ENCODE measurements at places on chromosomes 7 and 10.

DNA sequence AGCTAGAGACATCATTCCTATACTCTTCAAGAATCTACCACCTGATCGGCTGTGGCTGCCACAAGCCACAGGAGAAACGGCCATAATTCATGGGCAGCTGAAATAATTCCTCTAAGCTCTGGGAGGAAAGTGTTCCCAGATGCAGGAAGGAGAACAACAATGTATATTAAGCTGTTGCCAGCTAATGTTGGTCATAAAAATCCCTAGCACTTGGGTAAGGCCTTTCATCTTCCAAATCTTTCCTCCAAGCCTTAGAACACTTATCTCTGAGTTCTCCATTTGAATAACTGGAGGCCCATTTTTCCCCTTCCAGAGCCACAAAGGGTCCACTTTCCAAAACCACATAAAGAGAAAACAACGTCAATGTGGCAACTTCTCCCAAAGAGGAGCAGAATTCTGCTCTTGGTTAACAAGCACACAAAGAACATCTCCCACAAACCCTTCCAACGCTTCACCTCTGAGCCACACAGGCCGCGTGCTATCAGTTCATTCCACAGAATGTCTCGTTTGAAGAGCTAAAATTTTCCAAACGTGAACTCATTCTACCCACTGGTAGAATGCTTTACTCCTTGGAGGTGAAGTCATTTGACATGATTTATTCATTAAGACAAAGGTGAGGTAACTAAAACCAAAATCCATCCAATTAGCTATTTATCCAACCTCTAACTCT, 11.2 kb downstream of the KCNMA1 start:
- no peak for DNase-seq

GRCh38 chr7:80182630-80183276, 48.1 kb downstream of the GNAI1 start:
- DNase-seq = peak; percentile 28

DNA sequence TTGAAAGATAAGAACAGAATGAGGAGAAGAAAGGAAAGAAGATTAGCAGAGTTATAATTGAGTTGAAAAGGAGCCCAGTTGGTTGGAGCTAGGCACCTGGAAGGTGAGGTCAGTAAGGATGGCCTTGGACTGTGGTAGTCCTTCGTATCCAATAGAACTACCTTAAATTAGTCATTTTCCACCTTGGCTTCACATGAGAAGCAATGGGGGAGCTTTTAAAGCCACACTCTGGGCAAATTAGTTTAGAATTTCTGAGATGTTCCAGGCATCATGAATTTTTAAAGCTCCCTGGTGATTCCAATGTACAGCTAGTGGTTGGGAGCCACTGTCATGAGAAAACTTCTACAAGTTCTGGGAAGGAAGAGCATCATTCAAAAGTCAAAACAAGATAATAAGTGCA, 27.3 kb upstream of the CYP3A5 start:
- DNase-seq = no peak

DNA sequence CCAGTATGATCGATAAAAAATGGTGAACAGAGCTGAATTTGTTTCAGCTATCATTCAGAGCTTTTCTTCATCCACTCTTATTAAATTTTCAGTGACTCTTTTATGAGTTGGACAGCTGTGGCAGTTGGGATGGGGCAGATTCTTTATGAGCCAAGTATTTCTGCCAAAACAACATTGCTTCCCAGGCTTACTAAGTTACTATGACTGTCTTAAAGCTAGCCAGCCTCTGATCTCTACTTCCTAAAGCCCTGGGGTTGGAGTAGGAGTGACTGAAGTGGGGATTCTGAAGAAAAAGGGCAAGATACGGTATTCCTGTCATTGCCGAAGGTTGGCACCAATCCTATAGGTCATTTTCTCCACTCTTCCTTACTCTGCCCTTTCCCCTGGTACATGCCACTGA, 12.7 kb downstream of the RPP30 start:
- DNase-seq = no peak

DNA sequence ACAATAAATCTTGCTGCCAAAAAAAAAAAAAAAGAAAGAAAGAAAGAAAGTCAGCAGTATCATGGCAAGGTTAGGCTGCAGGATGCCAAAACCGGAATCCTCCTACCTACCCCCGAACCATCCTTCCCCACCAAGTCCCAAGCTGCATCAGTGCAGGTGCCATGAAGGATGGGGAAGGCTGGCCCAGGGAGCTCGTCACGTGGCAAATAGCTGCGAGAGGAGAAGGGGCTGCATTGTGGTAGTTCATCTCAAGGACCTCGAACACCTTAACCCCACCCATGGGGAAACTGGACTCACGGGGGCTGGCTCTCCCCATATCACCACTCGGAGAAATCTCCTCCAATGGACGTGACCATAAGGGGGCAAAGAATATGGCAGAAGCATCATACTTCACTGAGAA, 86.2 kb downstream of the TACC2 start:
- no peak for DNase-seq

GRCh38 chr10:97012470-97012869, 173.3 kb downstream of the SLIT1 start:
- no peak for DNase-seq

- DNase-seq = no peak
These were observed 147.7 kb upstream of the SLC26A5 start for GRCh38 chr7:103593691-103594090.

- DNase-seq = no peak
These were observed 33.8 kb upstream of the LYZL1 start for GRCh38 chr10:29255104-29255503.

- DNase-seq = no peak
These were observed 123.6 kb downstream of the SH3PXD2A start for GRCh38 chr10:103731609-103732270.
